ENCODE measurements at places on chromosomes 6 and 20.

GRCh38 chr6:53440336-53440945, 91.7 kb upstream of the ELOVL5 start:
- DNase-seq, result peak; percentile 18

- DNase-seq, result no peak
Measured at GRCh38 chr20:47004179-47004578, 109.5 kb downstream of the EYA2 start.

GRCh38 chr6:70289299-70289698, 13.6 kb downstream of the COL9A1 start:
- DNase-seq, result no peak

- DNase-seq, result no peak
Measured at GRCh38 chr6:158043008-158043407, 61.3 kb downstream of the SYNJ2 start.

DNA sequence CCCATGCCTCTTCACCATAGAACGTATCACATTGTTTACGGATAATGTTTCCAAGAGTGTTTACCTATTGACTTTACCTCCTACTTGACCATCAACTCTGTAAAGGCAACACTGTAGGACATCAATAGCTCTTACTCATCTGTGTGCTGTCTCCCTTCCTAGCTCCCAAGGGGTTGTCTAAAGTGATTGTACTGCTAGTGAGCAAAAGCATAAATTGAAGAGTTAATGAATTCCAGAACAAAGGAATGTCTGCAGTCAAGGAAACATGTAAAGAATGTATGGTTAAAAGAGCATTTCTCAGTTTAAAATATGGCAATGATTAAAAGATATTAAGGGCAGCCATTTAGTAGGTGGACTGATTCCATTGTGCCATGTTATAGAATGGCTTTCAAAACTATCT, 985.4 kb downstream of the TBC1D32 start:
- DNase-seq, result no peak

DNA sequence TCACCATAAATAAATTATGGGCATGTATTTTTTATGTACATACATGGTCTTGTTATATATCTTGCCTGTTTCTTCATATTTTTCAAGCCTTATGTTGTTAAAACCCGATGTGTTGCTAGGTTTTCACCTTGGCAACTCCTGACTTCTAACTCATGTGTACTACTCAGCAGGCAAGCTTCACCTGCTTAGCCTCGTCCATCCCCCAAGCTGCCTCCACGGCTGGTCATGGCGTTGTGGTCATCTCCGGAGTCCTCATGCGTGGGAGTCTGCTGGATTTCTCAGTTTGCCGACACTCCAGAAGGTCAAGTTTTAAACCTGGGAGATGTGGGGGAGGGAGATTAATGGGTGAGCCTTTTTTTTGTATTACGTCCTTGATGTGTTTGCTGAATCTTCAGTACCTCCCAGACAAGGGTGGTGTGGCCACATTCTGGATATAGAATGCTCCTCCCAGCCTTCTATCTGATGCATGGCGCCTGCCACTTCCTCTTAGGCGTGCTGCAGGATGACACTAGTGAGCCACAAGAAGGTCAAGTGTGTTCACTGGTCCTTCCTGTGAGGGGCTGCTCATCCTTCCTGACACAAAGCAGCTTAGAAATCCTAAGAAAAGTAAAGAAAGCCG, 26.6 kb upstream of the EDN3 start:
- no peak for DNase-seq

GRCh38 chr6:36169023-36170007, 27.2 kb upstream of the BRPF3 start:
- DNase-seq, result no peak

- DNase-seq, result no peak
Measured at GRCh38 chr6:113352831-113353230, 504.3 kb upstream of the MARCKS start.

GRCh38 chr6:100283285-100283684, 181.4 kb downstream of the SIM1 start:
- DNase-seq, result no peak

DNA sequence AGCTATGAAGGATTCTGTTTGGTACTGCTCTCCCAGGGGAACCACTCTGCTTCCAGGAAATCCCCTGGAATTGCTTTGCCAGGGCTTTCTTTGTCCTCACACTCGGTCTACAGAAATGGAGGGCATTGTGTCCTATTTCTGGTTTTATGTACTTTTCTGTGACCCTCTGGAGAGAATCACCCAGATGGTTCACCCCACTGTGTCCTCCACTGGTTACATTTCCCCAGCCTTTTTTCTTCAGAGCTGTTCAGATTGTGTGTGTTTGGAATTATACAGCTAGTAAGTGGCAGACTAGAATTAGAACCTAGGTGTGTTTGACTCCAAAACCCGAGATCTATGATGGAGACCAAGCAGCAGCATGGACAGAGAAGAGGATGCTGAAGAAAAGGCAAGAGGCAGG, 80.8 kb downstream of the CD164 start:
- no peak for DNase-seq

GRCh38 chr6:117783279-117783678, 108.0 kb downstream of the NUS1 start:
- no peak for DNase-seq

GRCh38 chr6:148538261-148539190, 195.9 kb downstream of the SASH1 start:
- DNase-seq, result no peak

DNA sequence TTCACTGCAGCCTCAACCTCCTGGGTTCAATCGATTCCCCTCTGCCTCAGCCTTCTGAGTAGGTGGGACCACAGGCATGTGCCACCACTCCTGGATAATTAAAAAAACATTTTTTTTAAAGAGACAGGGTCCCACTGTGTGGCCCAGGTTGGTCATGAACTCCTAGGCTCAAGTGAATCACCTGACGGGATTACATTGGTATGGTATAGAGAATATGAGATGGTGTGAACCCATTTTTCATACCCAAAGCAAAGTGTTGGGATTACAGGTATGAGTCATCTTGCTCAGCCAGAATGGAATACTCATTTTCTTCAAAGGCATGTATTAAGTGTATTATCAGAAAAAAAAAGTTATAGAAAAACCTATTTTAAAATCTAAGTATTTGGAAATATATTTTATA, 114.2 kb downstream of the AHI1 start:
- no peak for DNase-seq

DNA sequence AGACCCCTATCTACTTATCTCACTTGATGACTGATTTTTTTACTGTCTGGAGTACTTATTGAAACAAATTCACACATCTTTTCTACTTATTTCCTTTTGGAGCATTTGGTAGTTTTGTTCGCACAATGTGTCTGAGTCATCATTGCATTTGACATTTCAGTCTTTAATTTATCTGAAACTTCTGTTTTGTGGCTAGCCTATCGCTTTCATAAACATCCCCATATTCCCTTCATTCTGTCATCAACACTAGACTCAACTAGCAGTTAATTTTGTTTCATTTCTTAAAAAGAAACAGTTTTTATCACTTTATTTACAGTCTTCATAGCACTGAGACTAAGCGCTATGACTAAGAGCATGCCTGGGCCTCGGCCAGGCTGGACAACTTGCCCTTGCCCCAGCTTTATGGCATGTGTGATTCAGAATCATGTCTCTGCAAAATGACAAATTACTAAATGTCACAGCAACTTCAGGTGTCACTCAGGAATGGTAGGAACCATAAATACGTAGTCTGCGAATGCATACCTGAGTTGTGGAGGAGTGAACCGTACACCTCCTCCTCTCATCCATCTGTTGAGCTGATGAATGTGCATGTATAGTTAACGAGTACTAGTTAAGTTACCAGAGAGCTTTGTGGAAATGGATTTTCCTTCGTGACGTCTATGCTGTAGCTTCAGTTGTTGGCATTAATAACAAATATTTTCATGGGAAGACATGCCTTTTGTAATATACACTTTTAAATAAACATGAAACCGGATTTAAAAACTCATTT, 16.2 kb downstream of the L3MBTL3 start:
- no peak for DNase-seq

DNA sequence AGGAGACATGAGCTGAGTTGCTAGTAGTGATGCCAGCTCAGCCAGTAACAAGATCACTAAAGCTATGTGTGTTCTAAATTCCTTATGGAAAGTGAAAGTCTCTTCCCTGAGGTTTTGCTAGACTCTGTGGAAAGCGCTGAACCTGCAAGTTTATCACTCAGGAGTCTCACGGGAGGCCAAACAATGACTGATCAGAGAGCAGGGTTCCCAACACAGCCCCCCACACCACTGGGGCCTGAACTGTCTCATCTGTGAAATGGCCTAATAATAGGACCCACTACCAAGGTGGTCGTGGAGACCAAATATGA, 19.9 kb downstream of the ACSS1 start:
- no peak for DNase-seq

GRCh38 chr20:15333170-15333569, 995.8 kb upstream of the FLRT3 start:
- no peak for DNase-seq

DNA sequence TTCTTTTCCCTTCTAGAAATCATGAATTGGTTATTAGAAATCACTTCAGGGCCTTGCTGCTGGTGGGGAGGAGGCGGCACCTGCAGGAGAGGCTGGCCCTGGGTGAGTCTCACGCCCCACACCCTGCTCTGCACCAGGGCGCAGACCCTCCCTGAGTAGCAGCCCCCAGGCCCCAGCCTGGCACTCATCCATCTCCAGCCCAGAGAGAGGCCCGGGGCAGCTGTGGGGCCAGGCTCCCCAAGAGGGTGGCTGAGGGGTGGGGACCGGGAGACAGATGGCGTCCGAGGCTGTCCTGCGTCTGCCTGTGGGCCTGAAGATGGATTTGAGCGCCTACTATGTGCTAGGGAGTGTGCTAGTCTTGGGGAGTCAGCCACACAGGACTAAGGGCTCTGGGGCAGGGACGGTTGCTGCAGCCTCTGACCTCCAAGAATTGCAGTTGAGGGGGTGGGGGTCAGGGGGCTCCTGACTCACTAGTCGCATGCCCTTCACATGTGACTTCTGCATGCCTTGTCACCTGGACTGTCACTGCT, 59.6 kb upstream of the GATA5 start:
- no peak for DNase-seq

DNA sequence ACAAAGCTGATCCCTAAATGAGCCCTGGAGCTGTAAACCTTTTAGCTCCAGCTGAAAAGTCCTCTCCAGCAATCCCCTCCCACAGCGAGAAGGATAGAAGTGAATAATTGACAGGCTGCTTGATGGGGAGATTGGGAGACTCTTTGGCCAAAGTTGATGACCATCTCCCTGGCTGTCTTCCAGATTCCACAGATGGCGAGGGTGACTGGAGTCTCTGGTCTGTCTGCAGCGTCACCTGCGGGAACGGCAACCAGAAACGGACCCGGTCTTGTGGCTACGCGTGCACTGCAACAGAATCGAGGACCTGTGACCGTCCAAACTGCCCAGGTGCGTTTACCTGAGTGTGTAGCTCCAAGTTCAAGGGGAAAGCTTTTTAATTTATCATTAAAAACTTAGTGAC, 67.3 kb downstream of the ISM1 start:
- no peak for DNase-seq

GRCh38 chr6:100099189-100100074, 105.4 kb upstream of the MCHR2 start:
- no peak for DNase-seq

DNA sequence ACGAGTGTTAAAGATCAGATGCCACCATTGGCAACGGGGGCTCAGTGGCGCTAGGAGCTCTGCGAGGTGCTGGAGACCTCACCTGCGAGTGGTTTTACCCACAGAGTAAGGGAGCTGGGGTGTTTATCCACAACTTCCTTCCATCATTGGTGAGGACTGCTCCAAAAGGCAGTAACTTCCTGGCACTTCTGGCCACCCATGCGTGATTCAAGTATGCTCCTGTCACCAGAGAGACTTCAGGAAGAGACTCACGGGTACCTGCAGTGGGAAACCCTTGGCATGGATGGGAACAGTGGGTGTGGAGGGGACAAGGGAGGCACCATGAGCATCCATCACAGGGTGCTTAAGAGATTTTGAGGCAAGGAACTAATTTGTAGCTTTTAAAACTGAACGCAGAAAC, 53.2 kb downstream of the RIN2 start:
- DNase-seq, result no peak

- DNase-seq, result no peak
Measured at GRCh38 chr6:131210469-131210868, 75.2 kb downstream of the AKAP7 start.

- DNase-seq, result no peak
Measured at GRCh38 chr6:116027801-116028200, 32.9 kb downstream of the FRK start.

DNA sequence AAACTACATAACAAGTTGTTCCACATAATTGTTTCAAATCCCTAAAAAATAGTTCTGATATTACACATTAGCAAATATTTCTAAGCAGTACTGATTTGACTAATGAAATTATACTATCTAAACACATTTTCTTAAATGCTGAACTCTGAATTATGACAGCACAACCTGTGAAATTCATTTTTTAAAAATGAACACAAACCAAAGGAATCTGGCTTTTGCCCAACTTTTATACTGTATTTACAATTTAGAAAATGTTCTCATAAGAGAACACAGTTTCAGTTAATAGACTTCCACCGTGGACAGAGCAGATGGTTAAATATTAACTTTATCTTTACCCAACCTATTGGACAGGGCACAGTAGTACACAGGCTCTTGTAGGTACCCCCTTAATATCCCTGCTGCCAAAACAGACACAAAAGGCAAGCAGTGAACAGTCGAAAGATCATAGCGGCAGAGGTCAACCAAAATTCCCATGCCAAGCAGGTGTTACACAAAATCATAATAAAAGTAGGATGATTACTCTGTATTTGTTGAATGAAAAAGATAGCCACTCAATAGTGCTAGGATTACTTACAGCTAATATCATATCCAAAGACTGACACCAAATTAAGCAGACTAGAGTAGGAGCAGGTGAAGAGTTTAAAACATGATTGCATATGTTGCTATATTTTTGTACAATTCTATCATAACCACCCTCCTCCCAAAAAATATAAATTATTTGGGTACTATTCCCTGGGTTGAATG, 122.5 kb downstream of the RNGTT start:
- DNase-seq, result no peak

Measured in GDM1 (cell line).